ENCODE measurements at places on chromosomes 1 and 21. TPM values are rescaled to one million over a fixed set of nuclear protein-coding genes. Genes with fewer than 3 reads are reported as not detected.

DNA sequence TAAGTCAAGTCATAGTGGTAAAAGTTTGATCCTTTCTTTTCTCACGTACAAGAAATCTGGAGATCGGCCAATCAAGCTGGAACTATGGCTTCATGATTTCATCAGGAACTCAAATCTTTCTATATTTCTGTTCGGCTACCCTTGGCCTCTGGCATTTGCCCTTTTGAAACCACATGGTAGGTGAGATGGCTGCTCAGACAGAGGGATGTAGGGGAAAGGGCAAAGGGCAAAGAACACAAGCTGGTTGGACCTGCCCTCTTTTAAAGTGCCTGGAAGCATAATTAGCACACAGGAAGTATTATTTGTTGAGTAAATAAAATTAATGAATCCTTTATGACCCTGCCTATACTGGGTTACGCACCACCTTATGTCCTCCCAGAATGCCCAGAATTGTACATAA lies 11.5 kb upstream of the RGS1 start:
- DNase-seq, result no peak

Gene FCAMR
- polyA plus RNA-seq, result 0.11 TPM

DNA sequence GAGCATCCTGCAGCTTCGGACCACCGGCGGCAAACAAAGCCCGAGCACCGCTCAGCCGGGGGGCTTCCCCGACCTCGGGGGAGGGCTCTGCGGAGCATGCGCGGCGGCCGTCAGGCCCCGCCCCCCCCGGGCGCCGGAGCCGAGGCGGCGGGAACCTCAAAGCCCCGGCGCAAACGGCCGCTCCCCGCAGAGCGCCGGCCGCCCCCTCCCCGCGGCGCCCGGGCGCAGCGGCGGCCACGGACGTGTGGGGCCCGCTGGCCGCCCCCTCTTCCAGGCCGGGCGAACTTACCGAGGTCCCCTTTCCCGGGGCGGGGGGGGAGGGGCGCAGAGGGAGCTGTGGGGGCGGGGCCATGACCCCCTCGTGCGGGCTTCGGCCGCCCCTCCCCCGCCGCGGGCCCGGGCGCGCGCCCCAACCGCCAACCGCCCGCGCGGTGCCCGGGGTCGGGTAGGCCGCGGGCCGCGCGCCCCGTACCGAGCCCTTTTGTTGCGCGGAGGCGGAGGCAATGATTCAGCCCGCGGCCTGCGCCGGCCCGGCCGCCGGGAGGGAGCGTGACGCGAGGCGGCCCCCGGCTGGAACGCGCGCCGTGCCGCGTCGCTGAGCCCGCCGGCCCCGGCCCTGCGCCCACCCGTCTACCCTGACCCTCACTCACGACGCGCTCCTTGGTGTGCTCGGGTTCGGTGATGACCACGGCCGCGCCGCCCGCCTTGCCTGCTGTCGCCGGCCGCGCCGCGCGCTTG lies 1.7 kb downstream of the RCC2 start:
- no peak for DNase-seq

Gene NID1
- 11.6 TPM for polyA plus RNA-seq

DNA sequence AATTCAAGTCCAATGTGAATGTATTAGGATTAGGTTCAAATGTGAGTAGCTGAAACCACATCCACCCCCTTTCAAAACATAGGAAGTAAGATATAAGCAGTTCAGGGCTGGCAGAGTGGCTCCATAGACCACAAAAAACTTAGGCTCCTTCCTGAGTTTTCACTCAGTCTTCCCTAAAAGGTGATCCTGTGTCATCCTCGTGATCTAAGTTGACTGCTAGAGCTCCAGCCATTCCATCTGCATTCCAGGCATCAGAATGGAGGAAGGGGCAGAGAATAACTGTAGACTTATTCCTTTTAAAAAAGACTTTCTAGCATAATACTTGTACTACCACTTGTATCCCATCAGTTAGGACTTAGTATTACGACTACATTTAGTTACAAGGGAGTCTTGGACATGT lies 204.1 kb downstream of the PBX1 start:
- DNase-seq, result no peak

GRCh38 chr1:235586992-235587391 lies 62.6 kb downstream of the GNG4 start:
- DNase-seq, result no peak

- DNase-seq, result no peak
Observed at GRCh38 chr1:83923553-83923952, 75.4 kb downstream of the TTLL7 start.

GRCh38 chr1:61636376-61636775 lies 88.6 kb downstream of the TM2D1 start:
- DNase-seq, result no peak

Gene LCE1A
- polyA plus RNA-seq, result not detected

Gene IGFN1
- polyA plus RNA-seq, result not detected

GRCh38 chr1:16120940-16121410 lies 34.9 kb downstream of the EPHA2 start:
- DNase-seq, result no peak

DNA sequence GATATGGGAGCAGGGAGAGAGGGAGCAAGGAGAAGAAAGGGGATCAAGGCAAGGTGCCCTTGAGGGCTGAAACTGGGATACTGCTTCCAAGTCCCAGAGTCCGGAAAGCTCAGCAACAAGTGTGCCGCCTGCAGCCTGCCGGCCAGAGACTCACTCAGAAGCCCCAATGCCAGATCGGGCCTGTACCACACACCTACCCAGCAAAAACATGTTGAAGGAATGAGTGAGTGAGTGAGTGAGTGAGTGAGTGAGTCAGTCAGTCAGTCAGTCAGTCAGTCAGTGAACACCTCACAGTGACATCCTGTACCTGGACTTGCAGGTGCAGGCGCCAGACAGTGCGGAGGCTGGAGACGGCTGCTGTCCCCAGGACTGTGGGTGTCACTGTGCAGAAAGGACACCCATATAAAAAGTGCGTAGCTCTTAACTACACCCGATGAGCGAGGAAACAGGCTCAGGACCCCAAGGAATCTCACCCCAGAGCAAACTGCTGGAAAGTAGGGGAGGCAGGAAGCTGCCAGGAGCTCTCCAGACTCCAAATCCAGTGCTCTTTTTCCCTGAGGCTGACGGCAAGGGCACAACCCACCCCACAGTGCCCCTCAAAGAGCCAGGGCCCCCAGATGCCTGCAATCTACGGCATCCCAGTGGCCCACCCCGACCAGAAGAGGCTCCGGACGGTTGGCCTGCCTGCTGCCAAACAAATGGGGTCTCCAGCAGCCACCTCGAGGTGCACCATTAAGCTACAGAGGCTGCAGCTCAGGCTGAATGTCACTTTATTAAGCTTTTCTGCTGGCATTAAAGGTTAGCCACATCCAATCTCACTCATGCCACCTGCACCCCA lies 261.7 kb downstream of the NPHP4 start:
- no peak for DNase-seq

Gene MYBPHL
- 0.54 TPM for polyA plus RNA-seq

DNA sequence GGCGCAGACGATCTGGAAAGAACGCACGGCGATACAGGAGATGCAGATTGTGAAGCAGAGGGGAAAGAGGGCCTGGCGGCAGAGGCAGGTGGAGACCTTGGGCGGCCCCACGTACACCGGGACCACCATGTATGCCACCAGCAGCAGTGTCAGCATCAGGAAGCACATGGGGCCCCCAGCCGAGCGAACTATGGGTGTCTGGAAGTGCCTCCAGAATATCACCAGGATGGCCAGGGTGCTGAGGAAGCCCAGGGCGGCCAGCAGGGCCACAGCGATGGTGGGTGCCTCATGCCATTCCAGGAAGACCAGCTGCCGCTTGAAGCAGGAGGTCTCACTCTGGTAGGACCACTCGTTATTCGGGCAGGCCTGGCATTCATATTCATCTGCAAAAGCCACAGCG lies 19.3 kb downstream of the TAS1R2 start:
- DNase-seq, result no peak

Gene HSD3B1
- not detected for polyA plus RNA-seq

- DNase-seq, result no peak
Observed at GRCh38 chr1:110053552-110054428, 16.7 kb downstream of the ALX3 start.

DNA sequence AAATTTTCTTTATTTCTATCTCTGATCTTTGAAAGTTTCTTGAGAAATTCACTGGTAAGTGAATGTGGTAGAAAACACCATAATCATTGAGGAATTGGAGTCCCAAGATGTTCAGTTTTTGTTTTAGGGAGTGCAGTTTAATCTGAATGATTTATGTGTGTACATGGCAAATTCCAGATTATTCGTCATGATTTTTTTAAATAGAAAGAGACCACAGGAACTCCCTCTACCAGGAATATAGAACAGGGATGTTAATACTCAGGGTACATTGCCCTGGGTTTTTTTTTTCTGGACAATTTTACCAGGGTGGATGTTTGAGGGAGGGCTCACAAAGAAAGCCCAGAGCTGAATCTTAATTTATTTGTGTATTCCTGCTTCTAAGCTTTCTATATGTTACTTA lies 109.0 kb downstream of the VPS13D start:
- DNase-seq, result no peak

Gene SPRR1A
- not detected for polyA plus RNA-seq

Gene CHRM3
- polyA plus RNA-seq, result not detected

GRCh38 chr1:204042516-204042915 lies 30.4 kb upstream of the SOX13 start:
- no peak for DNase-seq

DNA sequence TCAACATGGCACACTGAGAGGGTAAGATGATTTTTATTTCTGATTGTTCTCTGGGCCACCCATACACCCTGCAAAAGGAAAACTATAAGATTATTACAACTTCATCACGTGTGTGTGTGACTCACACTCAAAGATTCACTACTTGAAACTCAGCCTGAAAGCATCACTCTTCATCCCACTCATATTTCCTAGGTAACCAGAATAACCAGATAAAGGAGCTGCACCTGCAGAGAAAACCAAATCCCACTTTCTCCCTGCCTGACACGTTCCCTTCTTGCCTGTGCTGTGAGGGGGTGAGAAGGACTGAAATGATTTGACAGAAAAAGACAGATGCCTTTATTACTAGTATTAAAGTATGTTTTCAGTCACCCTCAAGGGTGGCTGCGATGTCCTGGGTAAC lies 131.6 kb downstream of the TGFBR3 start:
- no peak for DNase-seq

DNA sequence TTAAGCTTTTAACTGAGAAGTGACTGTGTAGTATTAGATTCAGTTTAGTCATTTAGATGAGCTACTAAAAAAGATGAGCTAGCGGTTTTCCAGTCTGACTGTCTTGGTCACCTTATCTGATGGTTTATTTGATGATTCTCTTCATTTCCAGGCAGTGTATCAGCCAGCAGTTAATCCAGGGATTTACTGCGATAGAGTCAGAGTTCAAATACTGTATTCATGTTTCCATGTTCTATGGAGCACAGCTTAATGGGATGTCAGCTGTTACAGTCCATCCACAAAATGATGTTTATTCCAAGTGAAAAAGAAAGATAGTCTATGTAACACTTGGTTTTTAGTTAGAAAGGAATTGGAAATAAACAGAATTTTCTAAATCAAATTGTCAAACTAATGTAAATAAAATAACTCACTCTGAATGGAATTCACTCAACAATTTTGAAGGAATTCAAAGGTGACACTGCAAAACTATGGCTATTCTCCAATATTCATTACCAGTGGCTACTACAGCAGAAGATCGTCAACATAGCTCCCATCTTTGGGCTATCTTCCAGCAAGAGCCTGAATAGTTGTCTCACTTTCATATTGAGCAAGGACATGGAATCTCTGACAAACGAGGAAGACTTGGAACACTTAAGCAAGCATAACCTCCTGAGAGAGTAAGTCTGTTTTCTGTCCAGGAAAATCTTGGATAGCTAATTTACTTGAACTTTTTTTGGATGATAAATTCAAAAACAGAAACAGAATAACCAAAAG lies 54.6 kb upstream of the DPT start:
- no peak for DNase-seq

Gene CHAF1B
- polyA plus RNA-seq, result 31.4 TPM

- DNase-seq, result no peak
Observed at GRCh38 chr21:32325706-32326105, 27.1 kb downstream of the MRAP start.

DNA sequence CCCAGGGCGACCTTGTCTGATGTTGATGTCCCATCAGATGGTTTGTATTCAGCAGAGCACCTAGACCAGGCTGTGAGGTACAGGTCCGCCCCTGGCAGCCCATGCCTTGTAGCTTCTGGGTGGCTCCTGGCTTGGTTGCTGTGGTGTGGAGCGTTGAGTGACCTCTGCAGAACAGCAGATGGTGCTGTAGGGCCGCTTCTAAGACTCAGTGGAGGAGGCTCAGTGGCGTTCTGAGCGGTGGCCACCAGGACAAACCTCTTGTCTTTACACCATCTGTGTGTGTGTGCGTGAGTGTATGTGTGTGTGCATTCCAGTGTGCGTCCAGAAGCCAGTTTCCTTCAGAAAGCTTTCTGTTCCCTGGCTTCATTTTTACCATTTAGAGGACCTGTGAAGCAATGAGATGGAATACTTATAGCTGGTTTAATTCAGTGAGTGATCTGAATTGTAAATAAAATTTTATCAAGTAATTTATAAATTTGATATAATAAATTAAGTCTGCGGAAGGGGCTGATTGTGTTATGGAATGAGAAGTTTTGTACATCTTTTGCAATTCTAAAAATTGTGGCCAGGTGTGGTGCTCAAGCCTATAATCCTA lies 66.1 kb downstream of the ADARB1 start:
- no peak for DNase-seq

Gene NEXN
- 13.8 TPM for polyA plus RNA-seq

Gene DISC1
- 0.19 TPM for polyA plus RNA-seq

DNA sequence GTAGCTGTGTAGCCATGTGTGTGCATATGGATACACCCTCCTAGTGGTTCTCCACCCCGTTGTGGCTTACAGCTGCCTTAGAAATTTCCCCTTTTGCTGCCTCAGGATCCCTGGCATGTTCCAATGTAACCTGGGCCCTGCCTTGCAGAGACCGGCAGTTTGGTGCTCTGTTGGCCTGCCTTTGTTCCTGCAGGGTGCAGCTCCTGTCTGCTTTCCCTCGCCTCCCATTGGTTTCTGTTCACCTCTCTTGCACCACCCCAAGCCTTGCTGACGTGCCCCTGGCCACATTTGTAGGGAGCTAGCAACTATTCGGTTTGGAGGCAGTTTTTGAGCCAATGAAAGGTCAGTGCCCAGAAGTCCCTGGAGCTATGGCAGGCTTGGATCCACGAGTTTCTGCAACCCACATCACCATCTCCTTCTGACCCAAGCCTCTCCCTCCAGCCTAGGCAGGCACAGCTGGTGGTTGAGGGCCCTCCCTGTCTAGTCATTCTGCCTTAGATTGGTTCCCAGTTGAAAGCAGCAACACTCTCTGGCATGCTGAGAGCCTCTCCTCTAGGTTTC lies 54.9 kb downstream of the MAB21L3 start:
- no peak for DNase-seq

All from GM12878 (cell line).